CD4-positive, alpha-beta T cell treated with Interleukin-4 for 1 hour (primary cell): ENCODE measurements at places on chromosomes 12 and 14.

- no peak for DNase-seq
Observed at GRCh38 chr12:120498870-120499515, 3.1 kb downstream of the DYNLL1 start.

GRCh38 chr12:114407842-114408411 lies 2.0 kb upstream of the TBX5 start:
- no peak for DNase-seq

DNA sequence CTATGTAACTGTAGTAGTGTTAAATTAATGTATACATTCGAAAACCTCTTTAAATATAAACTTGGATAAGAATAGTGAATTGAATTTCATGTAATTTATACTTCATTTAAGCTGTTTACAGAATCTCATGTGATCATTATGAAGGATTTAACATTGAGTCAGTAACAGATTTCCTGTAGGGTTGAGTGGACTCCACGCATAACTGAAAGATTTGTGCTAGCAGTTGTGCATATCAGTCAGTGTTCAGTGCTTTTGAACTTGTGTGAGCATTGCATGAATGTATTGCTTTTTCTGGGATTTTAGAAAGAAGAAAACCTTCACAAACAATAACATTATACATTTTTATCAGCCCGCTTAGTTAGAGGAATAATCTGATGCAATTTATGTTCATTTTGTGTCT lies 1435.3 kb downstream of the LRFN5 start:
- no peak for DNase-seq

DNA sequence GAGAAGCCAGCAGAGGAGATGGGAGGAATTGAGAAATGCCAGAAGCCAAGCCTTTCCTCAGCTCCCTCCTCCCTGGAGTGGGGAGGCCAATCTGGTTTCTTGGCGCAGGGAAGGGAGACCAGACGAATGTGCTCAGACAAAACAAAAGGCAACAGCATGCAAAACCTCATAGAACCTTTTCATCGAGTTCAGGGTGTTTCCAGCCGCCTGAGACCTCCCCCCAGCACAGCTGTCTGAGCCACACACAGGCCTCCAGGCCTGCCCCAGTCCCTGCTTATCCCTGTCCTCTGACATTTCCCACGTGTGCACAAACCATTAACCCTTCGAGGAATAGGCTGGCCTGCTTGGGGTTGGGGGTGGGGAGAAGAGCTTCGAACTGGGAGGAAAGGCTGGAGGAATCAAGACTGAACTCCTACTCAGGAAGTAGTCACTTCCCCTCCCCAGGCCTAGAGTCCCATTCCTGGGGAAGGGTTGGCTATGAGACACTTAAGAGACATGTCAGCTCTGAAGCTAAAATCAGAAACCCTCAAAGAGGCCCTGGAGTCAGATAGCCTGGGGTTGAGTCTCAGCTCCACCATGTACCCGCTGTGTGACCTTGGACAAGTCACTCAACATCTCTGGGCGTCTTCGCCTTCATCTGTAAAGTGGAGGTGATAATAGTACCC lies 10.7 kb downstream of the TBX3 start:
- no peak for DNase-seq
